ENCODE measurements at places on chromosomes 2 and 18.

GRCh38 chr2:236040600-236041328 is 127.4 kb downstream of the GBX2 start:
- no peak overlapping the region for H3K4me3 ChIP-seq
- H3K27ac ChIP-seq: no peak overlapping the region

- H3K4me3 ChIP-seq: no peak overlapping the region
- DNase-seq: no peak
- no peaks in the 10 kb centered on the region for H3K4me1 ChIP-seq
Measured at GRCh38 chr18:59646228-59646962, 50.8 kb downstream of the CCBE1 start.

DNA sequence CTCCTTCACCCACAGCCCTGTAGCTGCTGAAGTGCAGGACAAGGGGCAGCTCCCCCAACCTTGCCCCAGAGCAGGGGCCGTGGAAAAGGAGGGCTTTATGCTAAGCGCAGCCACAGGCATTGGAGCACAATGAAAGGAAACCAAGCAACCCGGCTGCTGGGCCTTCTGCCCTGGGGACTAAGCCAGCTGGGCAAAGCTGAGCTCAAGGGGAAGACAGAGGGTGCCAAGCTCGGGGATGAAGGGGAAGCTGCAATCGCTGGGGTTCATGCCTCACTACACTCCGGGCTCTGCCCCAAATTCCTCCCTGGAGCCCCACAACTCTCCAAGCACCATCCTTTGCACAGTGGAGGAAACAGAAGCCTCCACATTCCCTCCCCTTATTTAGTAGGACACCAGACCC is 12.4 kb downstream of the SFXN5 start:
- H3K27me3 ChIP-seq: no peaks in the 10 kb centered on the region
- H3K27ac ChIP-seq: no peak overlapping the region
- no peak for DNase-seq
- no peak overlapping the region for H3K4me3 ChIP-seq
- peaks cover 4% of the 10 kb centered on the region for H3K4me1 ChIP-seq

DNA sequence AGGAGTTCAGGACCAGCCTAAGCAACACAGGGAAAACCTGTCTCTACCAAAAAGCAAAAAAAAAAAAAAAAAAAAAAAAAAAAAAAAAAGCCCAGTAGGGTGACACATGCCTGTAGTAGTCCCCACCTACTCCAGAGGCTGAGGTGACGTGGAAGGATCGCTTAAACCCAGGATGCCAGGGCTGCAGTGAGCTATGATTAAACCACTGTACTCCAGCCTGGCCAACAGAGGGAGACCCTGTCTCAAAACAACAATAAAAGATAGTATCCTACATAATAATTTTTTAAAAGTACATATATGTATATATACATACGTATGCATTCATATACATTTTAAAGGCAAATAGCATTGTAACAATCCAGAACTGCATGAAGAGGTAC is 51.7 kb downstream of the SOS1 start:
- no peak overlapping the region for H3K27ac ChIP-seq
- peaks cover 36% of the 10 kb centered on the region for H3K4me1 ChIP-seq
- H3K27me3 ChIP-seq: no peaks in the 10 kb centered on the region
- H3K36me3 ChIP-seq: peaks cover 45% of the 10 kb centered on the region
- H3K4me3 ChIP-seq: no peak overlapping the region
- no peak for DNase-seq

DNA sequence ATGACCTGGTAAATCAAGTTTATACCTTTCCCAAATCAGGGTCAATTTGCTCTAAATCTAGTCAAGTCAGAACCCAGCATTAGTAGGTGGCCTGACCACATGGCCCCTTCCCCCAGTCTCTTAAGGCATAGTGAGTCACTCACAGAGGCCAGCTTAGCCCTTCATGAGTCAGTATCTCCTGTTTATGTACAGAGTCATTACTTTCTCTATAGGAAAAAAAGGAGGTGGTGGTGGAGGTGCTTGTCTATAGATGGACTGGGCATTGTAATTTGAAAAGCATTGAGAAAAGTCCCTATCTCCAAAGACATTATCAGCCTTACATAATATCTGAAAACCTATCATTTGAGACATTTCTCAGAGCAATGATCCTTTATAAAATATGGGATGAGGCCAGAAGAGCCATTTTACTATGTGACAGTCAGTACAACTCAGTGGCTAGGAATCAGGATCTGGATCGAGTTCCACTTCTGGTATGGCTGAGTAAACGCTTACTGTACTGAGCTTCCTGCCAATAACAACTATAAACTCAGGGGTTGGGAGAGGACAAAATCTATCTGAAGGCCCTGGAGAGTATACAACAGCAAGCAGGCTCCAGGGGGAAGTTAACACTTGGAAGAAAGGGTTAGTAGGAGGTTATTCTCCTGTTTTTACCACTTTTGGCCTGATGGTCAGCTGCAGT is 22.5 kb upstream of the SIGLEC15 start:
- H3K36me3 ChIP-seq: no peaks in the 10 kb centered on the region
- H3K4me1 ChIP-seq: no peaks in the 10 kb centered on the region
- no peak overlapping the region for H3K4me3 ChIP-seq
- DNase-seq: peak; percentile 30
- H3K27ac ChIP-seq: no peak overlapping the region

DNA sequence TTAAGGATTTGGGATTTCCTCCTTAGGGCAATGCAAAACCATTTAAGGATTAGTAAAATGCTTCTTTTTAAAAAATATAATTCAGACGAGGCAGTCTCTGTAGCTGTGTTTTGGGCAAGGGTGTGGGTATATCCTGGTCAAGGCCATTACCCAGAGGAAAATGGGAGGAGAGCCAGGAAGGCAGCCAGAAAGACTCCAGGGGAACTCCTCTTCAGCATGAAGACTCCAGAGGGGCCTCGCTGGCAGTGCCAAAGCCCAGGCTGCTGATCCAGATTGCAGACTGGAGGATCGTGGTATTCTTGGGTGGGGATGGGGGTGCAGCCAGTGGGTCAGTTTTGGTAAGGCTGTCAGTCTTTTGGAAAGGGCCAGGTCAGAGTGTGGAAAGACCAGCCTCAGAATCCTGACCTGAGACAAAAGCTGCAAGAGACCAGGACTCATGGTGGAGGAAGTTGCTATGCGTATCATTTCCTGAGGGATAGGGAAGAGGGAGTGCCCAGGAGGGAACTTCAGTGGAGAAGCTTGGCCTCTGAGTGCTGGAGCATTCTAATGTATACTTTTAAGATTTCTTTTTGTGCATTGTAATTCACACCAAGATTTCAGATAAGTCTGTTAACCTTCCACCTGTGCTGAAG is 20.9 kb upstream of the RAB11FIP5 start:
- no peaks in the 10 kb centered on the region for H3K4me1 ChIP-seq
- no peak overlapping the region for H3K27ac ChIP-seq
- no peaks in the 10 kb centered on the region for H3K36me3 ChIP-seq
- no peak for DNase-seq

GRCh38 chr18:9758624-9759075 is 50.5 kb downstream of the RAB31 start:
- no peaks in the 10 kb centered on the region for H3K36me3 ChIP-seq
- H3K4me3 ChIP-seq: peak overlapping the region; percentile 44
- H3K27me3 ChIP-seq: peaks cover 3% of the 10 kb centered on the region
- no peak overlapping the region for H3K27ac ChIP-seq
- DNase-seq: no peak
